ENCODE measurements at places on chromosomes 1 and 21.
A peak's percentile ranks its signal among the peaks of the same experiment; 100 is the strongest.

- DNase-seq = no peak
Observed at GRCh38 chr21:23780326-23780725, 1827.0 kb downstream of the MRPL39 start.

- no peak for DNase-seq
Observed at GRCh38 chr1:197686702-197687355, 88.5 kb downstream of the DENND1B start.

DNA sequence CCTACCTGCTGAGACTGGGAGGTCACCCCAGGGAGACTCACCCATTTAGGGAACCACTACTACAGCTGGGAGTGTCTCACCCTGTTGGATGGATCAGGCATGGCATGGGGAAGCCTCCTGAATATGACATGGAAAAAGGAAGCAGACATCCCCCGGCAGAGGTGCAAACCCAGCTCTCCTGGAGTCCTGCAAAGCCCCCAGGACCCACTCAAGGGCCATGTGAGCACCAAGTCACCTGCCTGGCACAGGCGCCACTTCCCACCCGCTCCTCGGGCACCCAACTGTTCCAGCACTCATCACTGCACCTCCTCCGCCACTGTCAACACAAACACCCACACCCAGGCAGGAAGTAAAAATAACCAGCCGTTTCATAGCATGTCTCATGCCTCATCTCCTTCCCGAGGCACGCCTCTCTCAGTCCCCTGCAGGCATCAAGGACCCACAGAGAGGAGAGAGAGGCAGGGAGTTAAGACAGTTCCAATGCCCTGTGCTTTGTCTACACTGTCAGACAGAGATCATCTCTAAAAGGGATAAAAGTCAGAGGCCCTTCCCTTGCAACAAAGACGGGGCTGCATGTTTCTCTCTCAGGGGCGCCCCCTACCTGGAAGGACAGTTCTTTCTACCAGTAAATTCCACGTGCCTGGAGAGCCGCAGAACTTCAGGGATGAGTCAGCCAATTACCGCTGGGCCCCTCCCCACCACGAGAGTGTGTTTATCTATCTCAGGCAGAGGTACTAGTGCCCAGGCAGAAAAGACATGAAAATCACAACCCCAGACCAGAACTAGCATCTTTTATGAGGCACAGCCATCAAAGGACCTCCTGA is 150.1 kb upstream of the SOD1 start:
- peak; percentile 7 for DNase-seq

DNA sequence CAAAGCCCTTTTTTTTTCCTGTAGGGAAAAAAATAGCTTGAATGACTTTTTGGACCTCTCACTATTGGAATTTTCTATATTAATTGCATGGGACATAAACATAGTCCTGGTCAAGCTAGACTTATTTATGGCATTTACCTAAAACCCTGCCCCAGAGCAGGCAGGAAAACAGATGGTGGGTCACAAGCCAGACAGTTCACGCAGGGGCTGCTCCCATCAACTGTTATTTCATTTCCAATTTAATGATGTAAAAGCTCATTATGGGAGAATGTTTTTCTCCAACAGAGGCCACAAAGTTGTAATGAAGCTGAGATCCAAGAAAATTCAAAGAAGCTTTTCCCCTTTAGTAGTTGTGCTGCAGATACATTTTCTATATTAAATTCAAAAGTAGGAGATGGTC is 99.2 kb downstream of the SGIP1 start:
- DNase-seq = no peak

GRCh38 chr1:156963621-156964020 is 43.2 kb downstream of the LRRC71 start:
- DNase-seq = no peak

DNA sequence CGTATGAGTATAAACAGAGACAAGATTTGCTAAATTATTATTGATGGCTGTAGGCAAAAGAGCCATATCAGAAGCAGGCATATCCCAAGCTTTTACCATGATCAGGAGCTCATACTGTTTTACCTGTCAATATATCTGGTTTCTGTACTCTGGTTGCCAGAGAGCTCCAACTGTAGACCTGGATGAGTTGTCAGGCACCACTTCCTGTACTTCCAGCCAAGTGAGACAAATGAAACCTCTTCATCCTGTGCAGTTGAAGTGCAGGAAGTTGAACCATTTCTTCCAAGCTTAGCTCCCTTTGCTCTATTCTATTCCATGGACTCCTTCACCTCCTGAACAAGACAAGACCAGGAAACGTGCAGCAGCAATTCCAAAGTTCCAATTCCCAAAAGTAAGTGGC is 115.6 kb downstream of the ZNF281 start:
- no peak for DNase-seq

- DNase-seq = no peak
Observed at GRCh38 chr1:226934483-226935237, 5.4 kb upstream of the COQ8A start.

DNA sequence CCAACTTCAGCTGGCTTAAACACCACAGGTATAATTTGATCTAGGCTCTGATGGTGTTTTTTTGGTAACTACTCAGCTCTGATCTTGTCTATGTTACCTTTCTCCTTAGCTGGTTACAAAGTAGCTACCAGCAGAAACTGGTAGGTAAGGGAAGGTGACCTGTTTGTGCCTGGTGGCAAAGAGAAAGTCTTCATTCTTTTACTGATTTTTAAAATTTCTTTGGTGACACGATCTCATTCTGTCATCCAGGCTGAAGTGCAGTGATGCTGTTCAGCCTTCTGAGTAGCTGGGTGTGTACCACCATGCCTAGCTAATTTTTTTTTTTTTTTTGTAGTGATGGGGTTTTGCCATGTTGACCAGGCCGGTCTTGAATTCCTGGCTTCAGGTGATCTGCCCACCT is 62.4 kb downstream of the RABGAP1L start:
- no peak for DNase-seq

- no peak for DNase-seq
Observed at GRCh38 chr21:36338975-36339374, 19.0 kb downstream of the MORC3 start.

GRCh38 chr1:38608202-38608864 is 251.2 kb downstream of the RRAGC start:
- peak; percentile 78 for DNase-seq

GRCh38 chr1:114102136-114102535 is 51.5 kb downstream of the SYT6 start:
- DNase-seq = no peak

GRCh38 chr1:29033829-29034466 is 89.8 kb downstream of the TMEM200B start:
- peak; percentile 67 for DNase-seq

GRCh38 chr1:223745731-223746130 is 33.4 kb downstream of the CAPN2 start:
- DNase-seq = no peak

DNA sequence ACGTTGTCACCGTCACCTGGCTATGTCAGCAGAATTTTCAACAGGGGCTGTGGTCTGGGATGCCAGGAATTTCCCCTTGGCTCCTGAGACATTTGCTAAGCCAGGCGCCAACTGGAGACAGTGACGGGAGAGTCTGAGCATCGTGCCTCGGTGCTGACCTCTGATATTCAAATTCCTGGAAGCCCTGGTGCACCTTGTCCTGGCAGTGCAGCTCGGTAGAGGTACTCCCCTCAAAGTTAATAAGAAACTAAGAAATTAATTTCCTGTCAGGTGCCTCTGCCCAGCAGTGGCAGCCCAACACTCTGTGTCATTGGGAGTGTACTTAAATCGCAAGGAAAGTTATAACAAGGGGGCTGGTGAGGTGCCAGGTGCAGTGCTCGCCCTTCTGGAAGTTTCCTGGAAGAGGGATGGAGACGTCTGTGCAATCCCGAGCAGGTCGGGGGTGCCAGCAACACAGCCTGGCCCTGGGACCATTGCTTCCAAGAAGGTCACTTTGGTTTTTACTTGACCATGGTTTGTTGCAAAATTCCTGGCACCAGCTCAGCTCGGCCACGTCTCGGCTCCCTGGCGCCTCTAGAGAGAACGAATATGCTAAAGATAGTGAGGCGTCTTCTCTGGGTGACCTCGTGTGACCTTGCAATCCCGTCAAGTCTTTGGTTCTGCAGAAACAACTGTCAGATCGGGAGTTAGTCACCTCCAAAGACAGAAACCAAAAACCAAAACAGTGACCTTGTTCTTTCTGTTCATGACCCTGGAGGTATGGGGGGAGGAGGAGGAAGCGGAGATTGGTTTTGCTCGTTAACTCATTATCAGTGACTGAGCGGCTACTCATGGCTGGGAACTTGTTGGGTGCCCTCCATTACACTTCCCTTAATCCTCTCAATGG is 149.5 kb upstream of the VAMP3 start:
- DNase-seq = no peak

- no peak for DNase-seq
Observed at GRCh38 chr1:93753791-93754763, 72.4 kb upstream of the BCAR3 start.

DNA sequence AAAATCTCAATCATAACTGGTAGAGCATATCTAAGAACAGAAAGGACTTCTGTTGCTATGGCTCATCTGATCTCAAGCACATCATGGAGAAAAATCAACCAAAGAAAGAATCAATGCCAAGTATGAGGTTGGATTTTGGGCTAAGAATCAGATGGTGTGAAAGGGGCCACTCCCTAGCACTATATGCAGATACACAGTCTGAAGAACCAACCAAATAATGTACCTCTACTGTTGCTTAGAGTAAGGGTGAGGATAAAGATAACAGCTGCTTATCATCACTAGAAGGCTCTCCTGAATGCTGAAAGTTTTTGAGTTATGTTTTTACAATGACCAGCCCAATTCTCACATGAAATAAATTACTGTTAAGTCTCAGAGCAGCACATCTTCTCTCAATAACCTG is 35.6 kb downstream of the ST7L start:
- no peak for DNase-seq

DNA sequence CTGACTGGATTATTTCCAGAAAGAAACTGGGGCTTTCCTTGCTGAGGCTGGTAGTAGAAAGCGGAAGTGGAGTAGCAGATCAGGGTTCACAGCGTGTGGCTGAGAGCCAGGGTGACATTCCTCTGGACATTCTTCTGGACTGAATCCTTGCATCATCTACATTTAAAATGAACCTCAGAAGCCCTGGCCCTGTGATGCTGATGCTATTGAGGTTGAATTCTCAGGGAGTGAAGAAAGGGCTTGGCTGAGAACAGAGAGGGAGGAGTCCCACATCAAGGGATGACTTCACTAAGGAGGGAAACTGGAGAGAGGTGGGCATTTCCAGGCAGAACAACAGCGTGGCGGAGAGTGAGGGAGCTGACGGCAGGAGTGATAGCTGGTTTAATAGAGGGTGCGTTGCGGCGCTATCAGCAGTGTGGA is 102.3 kb upstream of the LMO4 start:
- DNase-seq = no peak

GRCh38 chr1:36479505-36480051 is 3.1 kb downstream of the CSF3R start:
- DNase-seq = no peak

DNA sequence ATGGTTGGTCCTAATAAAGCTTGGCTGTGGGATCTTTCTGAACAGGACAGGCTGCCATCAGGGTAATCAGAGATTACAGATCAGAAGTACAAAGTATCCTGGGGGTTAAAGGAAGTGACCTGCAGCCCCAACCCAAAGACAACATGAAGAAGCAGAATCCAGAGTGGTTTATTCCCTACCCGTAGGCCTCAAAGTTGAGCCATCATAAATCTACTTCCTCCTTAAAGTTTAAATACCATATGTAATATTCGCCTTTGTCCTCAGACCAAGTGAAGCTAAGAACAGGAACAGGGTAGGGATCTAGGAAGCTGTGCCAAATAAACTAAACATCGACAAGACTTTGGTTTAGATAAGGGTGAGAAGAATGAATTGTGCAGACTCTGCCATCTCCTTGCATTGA is 15.9 kb upstream of the DHX9 start:
- DNase-seq = no peak

DNA sequence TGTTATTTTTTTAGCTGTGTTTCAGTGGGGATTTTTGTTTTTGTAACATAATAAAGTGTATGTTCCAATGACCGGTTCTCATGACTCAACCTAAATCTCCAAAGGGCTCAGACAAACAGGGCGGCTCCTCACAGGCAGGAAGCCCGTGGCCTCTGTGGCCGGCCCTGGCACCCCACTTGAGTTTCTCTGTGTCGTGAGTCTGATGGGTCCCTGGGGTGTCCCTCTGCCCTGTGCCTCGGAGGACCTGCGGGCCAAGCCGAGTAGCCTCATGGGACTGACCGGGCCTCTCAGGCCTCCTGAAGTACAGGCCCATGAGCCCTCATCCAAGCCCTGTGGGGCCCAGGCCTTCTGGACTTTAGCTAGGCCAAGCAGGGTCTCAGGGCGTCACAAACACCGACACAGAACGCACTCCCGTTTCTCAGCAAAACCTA is 16.1 kb upstream of the CCDC27 start:
- DNase-seq = no peak

- no peak for DNase-seq
Observed at GRCh38 chr1:73056826-73057225, 774.5 kb upstream of the NEGR1 start.

GRCh38 chr1:207313131-207313530 is 8.3 kb upstream of the CD55 start:
- DNase-seq = no peak

- DNase-seq = no peak
Observed at GRCh38 chr21:26933448-26933847, 33.4 kb downstream of the ADAMTS5 start.

DNA sequence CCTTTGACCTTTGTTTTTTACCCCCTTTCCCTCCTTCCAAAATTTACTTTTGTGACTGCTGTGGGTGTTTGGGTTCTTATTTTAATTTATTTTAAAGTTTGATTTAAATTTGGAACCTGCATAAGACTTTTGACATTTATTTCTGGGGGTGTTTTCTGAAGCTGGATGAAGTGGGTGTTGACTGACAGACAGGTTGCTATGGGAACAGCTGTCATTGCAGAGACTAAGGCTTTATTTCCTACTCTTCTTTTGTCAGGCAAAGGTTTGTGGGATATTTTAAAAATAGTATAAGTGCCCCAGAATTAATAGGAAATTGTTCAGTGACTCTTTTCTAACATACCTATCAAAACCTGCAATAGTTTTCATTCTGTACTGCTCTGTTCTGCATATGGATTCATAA is 290.8 kb upstream of the ESRRG start:
- DNase-seq = no peak

- no peak for DNase-seq
Observed at GRCh38 chr1:2320760-2321667, 70.3 kb downstream of the MORN1 start.

DNA sequence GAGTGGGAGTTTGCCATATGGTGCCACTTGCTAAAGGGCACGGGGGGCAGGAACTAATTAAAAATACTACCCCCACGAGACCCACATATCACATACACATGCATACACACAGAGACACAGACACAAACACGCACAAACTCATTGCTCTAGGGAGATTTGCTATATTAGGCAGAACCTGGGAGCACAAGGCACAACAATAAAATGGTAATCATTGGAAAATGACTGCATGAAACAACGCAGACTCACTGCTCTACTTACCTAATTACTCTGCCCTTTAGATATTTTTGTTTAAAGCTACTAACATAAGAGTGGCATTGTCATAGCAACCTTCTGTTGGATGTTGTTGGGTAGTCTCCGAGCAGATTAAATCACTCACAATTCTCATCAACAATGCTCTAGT is 20.3 kb upstream of the RGS4 start:
- DNase-seq = no peak

DNA sequence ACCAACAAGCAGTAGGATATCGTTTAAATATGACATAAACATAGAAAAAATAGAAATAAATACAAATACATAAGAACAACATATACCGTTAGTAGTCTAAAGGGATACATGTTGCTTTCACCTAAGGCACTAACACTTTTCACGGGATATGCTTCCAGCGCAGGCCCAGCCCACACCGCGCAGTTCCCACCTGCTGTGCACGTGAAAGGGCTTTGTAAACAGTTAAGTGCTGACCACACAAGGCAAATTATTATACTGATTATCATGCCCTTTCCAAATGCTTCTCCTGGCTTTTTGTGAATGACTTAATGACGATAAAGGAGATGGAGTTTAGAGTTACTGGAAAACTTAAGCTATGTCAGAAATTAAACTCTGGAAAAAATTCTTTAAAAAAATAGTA is 11.3 kb upstream of the IL22RA1 start:
- peak; percentile 75 for DNase-seq
